RCC 7860 (cell line): ENCODE measurements at places on chromosomes 1 and 21.
A peak's percentile ranks its signal among the peaks of the same experiment; 100 is the strongest.

DNA sequence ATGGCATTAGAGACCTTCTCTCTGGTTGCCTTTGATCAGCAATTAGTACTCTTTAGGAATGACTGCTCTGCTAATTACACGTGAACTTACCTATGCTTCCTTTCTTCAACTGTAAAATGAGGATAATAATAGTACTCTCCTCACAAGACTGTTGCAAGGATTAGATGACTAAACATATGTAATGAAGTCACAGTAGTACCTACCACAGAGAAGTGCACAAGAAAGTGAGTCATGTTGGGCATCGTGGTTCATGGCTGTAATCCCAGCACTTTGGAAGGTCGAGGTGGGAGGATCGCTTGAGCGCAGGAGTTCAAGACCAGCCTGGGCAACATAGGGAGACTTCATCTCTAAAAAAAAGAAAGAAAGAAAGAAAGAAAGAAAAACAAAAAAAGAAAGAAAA, 68.1 kb upstream of the AK4 start:
- peak; percentile 54 for DNase-seq

GRCh38 chr21:42047821-42048613, 23.1 kb upstream of the UMODL1 start:
- peak; percentile 80 for DNase-seq

- DNase-seq, result no peak
These were observed 69.6 kb upstream of the KCTD3 start for GRCh38 chr1:215497528-215497927.

- no peak for DNase-seq
These were observed 79.2 kb upstream of the CDC42BPA start for GRCh38 chr1:227397354-227397978.

DNA sequence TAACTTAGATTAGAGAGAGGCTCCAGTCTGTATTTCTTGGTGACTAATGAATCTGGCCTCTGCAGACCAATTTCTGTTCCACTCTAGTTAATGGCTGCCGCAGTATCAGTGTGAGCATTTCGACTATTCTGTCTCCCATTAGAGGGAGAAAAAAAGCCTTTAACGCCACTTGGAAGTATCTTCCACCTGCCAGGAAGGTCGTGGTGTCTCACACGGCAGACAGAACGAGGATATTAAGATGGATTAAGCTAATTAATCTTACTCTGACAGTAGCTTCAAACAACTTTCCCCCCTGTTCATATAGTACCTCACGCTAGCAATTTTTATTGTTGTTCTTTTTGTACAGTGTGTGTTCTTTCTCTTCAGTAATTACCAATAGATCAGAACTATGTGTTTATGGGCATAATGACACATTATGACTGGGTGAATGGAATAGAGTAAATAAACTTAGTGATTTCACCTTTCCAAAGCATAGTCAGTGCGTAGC, 153.8 kb downstream of the ADGRL2 start:
- DNase-seq, result no peak

GRCh38 chr21:35019631-35020032, 29.5 kb downstream of the RUNX1 start:
- DNase-seq, result peak; percentile 84

GRCh38 chr1:167799747-167800146, 78.0 kb downstream of the MPZL1 start:
- no peak for DNase-seq

DNA sequence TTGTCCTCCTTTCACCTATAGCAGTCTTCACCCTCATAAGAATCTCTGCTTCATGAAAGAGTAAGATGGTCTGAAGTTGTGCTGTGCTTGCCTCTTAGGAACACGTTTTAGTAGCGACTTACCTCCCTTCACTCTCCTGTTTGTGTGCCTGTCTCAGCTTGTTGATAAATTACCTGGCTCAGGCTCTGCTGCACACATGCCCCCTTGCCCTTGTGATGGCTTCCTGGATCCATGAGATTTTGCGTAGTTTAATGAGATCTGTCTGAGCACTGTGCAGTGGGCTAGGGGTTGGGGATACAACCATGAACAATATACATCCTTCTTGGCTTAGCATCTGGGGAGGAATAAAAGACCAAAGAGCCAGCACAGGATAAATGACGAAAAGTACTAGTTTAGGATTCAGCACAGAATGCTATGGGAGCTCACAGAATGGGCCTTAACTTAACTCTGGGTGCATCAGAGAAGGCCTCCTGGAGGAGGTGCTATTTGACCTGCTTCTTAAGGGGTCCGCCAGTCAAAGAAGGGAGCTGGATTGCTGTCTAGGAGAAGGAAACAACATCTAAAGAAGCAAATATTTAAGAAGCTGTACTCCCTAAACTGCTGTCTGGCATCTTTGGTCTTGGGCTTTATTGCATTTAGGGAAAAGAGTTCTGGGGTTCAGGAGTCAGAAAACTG, 175.7 kb upstream of the PLXNA2 start:
- DNase-seq, result no peak

GRCh38 chr1:155296661-155297060, 4.6 kb downstream of the PKLR start:
- DNase-seq, result no peak

DNA sequence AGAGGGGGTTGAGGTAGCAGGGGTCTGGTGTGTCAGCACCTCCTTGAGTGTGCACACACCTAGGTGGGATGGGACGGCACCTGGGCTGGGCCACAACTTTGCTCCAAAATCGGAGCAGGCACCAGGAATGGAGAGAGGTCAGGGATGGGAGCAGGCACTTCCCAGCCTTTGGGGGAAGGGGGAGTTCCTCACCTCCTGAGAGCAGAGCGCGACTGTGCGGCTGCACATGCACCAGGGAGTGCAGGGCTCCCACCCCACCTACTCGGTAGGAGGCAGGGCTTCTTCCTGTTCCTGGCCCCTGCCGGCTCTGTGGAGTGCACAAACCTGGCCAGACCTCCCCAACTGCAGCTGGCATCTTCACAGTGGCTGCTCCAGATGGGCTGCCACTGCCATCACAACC, 399.3 kb downstream of the NCAM2 start:
- DNase-seq, result no peak

DNA sequence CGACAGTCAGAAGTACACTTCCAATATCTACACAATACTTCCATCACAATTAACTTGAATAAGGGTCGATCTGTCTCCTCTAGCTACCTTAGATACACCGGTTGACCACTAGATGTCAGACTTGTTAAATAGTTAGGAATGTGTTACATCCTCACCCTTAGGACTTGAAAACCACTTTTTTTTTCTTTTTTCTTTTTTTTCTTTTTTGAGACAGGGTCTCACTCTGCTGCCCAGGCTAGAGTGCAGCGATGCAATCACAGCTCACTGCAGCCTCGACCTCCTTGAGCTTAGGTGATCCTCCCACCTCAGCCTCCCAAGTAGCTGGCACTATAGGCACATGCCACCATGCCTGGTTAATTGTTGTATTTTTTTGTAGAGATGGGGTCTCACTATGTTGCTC, 120.4 kb upstream of the GREM2 start:
- DNase-seq, result peak; percentile 58

DNA sequence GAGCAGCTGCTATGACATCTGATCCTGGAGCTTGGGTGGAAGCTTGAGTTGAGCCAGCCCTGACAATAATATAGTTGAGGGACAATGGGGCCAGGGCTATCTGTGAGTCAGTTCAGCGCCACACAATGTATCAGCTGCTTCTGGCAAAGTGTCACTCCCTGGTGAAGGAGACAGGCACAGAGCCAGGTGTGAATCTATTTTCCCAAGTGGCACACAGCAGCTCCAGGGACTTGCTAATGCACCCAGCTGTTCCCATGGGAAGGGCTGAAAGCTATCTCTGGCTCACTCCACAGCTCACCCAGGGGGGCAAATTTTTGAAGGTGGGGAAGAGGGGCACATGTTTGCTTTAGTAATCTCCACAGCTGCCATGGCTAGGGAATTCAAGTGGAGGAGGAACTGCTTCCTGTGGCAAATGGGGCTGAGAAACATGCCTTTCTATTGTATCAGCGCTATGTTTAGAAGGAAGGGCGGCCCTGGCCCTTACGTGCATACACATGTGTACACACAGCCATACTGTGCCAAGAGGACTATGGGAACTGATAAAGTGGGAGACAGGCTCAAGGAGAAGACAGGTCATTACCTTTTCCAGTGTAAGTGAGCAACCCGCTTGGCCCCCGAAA, 2.2 kb downstream of the CYB5R1 start:
- no peak for DNase-seq

DNA sequence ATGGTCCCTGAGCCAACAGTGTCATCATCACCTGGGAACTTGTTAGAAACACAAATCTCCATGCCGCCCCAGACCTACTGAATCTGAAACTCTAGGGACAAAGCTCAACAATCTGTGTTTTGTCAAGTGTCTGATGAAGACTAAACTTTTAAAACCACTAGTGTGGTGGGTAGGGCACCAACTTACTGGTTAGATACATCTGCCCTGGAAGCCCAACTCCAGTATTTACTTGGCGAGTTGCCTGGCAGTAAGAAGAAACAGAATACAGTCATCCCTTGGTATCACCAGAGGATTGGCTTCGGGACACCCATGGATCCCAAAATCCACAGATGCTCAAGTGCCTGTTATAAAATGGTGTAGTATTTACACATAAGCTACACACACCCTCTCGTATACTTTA, 367.9 kb upstream of the DUSP10 start:
- DNase-seq, result no peak

- no peak for DNase-seq
These were observed 21.3 kb downstream of the SERINC2 start for GRCh38 chr1:31434101-31434871.

DNA sequence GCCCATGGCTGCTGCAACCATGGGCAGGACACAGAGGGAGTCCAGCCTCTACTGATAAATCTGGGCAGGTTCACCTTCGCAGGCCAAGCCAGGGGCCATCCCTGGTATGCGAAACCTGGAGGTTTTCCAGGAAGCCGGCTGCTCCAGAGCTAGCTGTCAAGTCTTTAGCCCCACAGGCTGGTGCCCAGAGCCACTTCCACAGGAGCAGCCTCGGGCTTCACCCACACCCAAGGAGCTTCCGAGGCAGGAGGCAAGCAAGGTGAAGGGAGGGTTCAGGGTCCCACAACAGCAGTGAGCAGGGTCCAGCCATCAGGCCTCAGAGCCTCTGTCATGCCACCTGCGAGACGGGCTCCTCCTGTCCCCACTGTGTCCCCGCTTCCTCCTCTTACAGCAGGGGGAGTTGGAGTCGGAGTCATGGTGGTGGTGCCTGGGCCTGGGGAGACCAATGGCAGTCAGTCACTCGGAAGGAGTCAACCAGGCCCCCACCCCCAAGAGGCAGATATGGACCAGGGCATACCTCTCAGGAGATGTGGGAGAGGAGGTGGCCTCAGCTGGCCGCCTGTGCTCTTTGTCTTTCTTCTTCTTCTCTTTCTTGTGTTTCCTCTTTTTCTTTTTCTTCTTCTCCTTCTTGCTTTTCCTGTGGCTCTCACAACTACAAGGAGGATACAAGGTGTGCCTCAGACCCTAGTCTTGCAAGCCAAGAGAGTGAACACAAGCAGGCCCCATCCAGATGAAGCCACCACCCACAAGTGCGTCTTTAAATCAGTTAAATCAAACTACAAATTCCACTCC, 2.1 kb downstream of the C1orf35 start:
- DNase-seq, result no peak

GRCh38 chr1:225733254-225733653, 44.4 kb upstream of the SRP9 start:
- no peak for DNase-seq

- no peak for DNase-seq
These were observed 7.5 kb downstream of the CNN3 start for GRCh38 chr1:94919241-94920030.

DNA sequence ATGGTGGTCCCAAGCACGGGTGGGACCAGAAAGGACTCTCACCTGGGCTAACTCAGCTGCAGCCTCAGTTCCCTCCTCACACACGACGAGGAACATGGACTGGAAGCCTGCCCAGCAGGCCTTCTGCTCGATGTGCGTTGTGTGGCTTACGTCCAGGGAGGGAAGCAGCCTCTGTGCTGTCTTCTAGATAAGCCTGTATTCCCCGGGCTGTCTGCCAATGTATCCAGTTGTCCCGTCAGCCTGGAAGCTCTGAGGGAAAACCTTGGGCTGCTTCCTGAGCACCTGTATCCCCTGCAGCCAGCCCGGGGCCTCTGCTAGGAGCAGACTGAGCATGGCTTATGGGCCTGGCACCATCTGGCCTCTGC, 10.5 kb downstream of the PCSK9 start:
- DNase-seq, result no peak

GRCh38 chr1:162147760-162148159, 78.3 kb downstream of the NOS1AP start:
- no peak for DNase-seq
